ENCODE measurements at places on chromosomes 12 and 14.

- DNase-seq: no peak
These were observed 204.3 kb downstream of the TTC7B start for GRCh38 chr14:90611936-90612335.

DNA sequence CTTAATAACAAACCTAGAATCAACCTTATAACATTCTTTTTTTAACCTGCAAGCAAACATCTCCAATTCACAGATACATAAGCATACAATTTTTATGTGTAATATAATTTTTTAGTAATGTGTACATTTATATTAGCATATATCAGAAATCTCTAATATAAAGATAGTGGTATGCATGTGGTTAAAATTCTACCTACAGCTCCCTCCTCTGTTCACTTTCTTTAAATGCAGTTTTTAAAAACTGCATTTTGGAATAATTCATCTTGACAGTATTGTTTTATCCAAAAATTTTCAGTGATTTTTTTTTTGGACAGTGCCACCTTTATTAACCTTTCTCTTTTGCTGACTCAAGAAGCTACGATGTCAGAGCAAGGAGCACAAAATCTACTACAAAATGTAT lies 13.2 kb upstream of the RXYLT1 start:
- peak; percentile 44 for DNase-seq

- DNase-seq: peak; percentile 62
These were observed 404.4 kb downstream of the SLC6A15 start for GRCh38 chr12:84507956-84508850.

DNA sequence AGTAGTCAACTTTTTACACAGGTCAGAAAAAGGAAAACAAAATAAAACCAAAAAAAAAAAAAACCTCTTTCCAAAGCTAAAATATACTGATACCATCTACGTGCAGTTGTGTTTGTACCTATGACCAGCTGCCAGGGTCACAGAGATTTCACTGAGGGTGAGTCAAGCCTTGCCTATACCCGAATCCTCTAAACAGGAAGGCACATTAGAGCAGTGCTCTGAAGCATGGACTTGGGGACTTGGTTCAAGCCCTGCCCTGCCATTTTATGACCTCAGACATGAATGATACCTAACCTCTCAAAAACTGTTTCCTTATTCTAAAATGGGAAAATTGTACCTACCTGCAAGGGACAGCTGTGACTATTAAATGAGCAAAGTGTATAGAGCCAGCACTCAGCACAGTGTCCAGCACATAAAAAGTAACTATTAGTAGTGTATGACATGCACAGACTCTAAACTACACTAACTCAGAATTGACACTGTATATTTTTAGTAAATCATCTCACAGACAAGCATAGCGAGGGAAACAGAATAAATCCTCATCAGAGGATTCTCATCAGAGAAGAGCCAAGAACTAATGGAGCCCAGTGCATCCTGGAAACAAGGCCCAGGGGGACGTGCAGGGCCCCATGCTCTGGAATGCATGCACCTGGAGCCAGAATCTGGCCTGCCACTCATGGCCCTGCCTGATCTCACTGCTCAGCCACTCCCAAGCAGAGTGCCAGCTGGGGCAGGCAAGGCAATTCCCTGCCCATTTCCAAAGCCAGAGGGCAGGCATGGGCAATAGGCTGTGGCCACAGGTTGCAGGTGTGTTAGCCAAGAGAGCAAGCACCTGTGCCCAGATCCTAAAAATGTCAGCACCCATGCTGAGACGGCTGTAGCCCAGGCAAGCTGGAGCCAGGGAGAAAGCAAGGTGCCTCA lies 57.0 kb downstream of the NT5DC3 start:
- DNase-seq: no peak

DNA sequence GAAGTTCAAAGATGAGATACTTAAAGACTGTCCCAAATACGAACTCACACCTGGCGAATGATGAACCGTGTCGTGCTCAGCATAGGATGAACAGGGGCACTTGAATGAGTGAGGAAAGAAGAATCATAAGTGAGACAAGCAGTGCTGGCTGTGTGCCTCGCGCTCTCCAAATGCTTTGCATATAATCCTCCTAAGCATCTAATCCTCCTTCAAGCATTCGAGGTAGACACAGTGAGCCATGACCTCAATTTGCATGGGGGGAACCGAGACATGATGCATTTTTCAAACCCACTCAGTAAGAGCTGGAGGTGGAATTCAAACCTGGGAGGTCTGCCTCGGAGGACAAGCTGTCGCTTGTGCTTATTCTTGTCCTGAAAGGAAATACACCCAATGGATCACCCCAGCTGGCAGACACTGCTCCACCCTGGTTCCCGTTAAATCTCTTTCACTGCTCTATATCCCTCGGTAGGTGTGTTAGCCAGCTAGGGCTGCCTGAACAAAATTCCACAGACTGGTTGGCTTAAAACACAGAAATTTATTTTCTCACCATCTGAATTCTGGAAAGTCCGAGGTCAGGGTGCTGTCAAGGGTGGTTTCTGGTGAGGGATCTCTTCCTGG lies 274.0 kb downstream of the SLC15A4 start:
- no peak for DNase-seq

GRCh38 chr12:32120419-32120818 lies 13.8 kb downstream of the BICD1 start:
- DNase-seq: no peak

GRCh38 chr14:32494609-32495434 lies 165.7 kb downstream of the AKAP6 start:
- DNase-seq: no peak

DNA sequence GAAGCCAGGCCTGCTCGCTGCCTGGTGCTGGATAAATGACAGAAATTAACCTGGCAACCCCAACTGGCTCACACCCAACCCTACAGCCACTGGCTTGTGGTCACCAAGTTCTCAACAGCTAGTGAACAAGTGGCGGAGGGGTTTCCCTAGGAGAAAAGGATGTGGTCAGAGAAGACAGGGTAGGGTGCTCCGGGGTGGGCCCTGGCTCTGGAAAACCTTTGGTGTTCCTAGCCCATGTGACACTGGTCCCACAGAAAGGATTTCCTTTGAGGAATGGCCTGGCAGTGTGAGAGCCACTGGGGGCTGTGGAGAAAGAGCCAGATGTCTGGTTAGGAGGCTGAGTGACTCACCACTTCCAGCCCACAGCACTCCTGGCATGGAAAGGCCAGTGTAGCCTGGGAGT lies 8.7 kb downstream of the SYNE3 start:
- DNase-seq: peak; percentile 45

DNA sequence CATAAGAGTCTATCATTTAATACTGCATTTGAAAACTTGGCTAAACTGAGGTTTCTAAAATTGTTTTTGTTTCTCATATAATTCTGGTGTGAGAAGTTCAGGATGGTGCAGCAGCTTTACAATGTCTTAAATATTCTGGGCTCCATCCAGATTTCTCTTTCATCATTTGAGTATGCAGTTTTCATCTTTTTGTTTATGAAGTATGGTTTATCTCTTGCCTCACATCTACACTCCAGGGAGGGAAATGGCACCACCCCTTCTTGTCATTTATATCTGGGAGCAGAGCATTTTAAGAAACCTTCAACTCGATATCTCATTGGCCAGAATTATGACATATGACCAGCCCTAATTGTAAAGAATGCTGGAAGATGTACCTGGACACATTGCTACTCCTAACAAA lies 24.3 kb downstream of the GEMIN2 start:
- DNase-seq: no peak

- peak; percentile 22 for DNase-seq
These were observed 34.6 kb upstream of the MIS18BP1 start for GRCh38 chr14:45287610-45288009.

DNA sequence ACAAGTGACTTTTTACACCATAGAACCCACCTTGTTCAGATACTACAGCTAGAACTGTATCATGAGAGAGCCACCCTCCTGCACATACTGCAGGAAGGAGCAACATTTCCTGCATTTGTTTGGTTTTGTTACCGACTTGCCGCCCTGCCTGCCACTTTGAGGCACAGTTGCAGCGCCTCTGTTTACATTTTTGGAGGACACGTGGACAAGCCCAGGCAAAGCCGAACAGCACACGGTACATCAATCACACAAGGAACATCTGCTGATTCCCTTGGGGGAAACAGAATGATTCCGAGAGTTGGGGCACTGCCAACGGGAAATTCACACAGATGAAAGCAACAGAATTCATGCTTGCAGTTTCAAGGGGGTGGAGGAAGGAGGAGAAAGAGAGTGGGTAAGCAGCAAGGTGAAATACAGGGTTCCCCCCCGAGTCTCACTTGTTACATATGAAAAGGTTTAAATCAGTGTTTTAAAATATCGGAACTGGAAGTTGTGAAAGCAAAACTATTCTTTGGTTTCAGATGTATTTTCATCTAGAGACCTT lies 110.7 kb downstream of the BTG1 start:
- no peak for DNase-seq

GRCh38 chr12:94207849-94208621 lies 59.7 kb downstream of the PLXNC1 start:
- no peak for DNase-seq

GRCh38 chr14:76826122-76826521 lies at the start of gene LRRC74A:
Gene LRRC74A (plus strand): TSS chr14:76826408. CDS start chr14:76826698, 290 bp downstream.
- no peak for DNase-seq

DNA sequence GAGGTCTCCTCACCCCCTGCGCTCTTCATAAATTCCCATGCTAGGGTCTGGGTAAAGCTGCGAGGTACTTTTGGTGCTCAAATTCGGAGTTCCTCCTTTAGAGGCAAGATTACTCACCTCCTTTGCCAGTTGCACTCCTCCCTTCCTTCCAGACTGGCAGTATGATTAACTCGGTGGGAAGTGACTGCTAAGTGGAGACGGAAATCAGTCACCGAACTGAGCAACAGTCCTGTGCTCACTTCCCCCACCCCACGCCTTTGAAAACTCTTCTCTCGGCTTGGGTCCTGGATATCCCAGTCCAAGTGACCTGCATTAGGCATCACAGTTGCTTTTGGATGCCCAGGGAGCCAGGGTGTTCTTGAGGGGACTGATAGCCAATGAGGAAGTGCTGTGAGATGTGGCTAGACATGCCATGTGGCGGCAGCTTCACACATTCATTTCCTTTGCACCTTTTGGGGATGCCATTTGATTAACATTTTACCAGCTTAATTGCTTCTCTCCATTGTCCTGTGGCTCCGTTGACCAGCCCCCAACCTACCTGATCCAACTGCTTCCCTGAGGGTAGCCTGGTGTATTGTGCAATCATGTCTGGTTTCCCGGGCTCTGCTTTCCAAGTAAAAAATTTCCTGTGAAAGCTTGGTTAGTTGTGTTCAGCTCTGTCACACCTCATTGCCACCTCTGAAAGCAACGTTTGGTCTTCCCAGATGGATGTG lies 840 bp downstream of the PNP start:
- peak; percentile 82 for DNase-seq

- DNase-seq: no peak
These were observed 66.5 kb downstream of the PLEKHG3 start for GRCh38 chr14:64770751-64771150.

DNA sequence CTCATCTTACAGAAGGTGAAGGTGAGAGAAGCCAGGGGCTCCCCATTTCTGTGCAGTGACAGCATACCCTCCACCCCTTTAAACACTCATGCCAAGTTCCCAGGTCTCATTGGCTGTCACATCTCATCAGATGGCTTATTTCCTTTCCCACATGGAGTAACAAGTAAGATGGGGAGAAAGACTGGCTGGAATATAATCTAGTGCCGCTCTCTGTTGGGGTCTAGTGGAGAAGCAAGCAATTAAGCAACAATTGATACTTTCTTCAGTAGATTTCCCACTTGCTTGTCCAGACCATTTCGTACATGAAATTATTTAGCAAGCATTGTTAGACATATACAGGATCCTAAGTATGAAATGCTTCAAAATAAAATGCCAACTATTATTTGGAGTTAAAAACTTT lies 92.2 kb downstream of the SLC5A8 start:
- DNase-seq: no peak

GRCh38 chr14:67971627-67972625 lies 152.3 kb downstream of the RAD51B start:
- no peak for DNase-seq

DNA sequence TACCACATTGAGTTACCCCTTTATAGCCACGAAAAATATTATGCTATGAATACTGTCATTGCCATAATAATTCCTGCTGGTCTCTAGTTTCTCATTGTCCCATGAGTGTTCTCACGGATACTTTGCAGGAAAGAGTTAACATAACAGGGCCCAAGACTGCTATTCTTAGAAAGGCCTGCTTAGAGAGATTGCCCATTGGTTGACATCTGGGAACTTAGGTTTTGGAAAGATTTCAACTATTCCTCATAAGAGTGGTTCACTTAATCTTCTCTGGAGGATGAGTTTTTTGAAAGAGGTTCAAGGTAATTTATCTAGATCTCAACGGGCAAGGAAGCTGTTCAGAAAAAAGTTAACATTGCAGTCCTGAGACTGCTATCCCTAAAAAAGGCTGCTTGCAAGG lies 18.4 kb upstream of the PRPF39 start:
- DNase-seq: no peak

- DNase-seq: no peak
These were observed 145.9 kb downstream of the DUSP6 start for GRCh38 chr12:89206390-89206789.

DNA sequence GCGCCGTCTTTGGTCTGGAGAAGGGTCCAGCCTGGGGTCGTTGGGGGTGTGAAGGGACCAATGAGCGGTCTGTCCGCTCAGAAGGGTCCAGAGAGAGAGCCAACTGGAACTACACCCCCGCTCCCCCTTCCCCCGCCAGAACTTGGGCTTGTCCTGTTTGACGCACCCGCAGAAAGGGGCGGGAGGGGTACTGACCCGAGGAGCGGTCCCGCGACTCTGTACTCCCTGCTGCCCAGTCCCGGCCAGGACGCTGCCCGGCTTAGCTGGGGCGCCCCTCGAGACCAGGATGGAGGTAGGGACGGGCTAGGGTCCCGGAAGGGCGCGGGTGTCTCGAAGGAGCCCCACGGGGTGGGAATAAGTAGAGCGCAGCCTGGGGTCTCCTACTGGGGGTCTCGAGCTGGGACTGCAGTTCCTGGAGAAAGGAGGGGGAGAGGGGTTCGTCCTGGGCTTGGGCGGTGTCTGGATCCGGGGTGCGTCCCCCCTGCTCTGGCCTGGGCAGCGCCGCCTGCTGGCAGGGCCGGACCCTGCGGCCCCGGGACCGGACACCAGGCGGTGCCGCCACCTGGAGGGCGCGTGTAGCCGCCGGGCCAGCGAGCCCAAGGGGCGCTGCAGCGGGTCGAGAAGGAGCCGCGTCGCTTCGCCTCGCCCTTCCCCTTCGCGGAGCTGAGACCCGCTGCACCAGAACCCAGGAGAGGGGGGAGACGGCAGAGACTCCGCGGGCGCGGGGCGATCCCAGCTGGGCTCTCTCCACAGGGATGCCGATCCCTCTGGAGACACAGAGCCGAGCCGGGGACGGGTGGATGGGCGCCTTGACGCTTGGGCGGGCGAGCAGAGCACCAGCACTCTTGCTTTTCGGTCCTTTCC lies 3.8 kb upstream of the CACNB3 start:
- DNase-seq: peak; percentile 72

GRCh38 chr12:77947330-77947729 lies 116.6 kb downstream of the NAV3 start:
- no peak for DNase-seq

GRCh38 chr14:37819155-37820015 lies 224.0 kb downstream of the TTC6 start:
- DNase-seq: no peak
